ENCODE measurements at places on chromosomes 1 and 21. TPM values are rescaled to one million over a fixed set of nuclear protein-coding genes. Genes with fewer than 3 reads are reported as not detected.

TMEM125 gene
- not detected for total RNA-seq

PLA2G2D gene
- not detected for total RNA-seq

GUCA2B gene
- total RNA-seq: not detected

SPRR4 gene
- not detected for total RNA-seq

SPRR5 gene
- total RNA-seq: not detected

INAVA gene
- not detected for total RNA-seq

EVA1B gene
- 276 TPM for total RNA-seq

TSPEAR gene
- not detected for total RNA-seq

COL18A1 gene
- 429 TPM for total RNA-seq

C1orf146 gene
- total RNA-seq: not detected

LHX8 gene
- not detected for total RNA-seq

SH2D5 gene
- 0.59 TPM for total RNA-seq

KRTAP21-2 gene
- not detected for total RNA-seq

MYBPHL gene
- not detected for total RNA-seq

FAM177B gene
- total RNA-seq: not detected

KTI12 gene
- total RNA-seq: 9.9 TPM

PGLYRP4 gene
- total RNA-seq: not detected

SPATA45 gene
- total RNA-seq: not detected

FAM72A gene
- 2.3 TPM for total RNA-seq

PDE9A gene
- total RNA-seq: 0.54 TPM

SYCP1 gene
- total RNA-seq: not detected

LRRC53 gene
- not detected for total RNA-seq

GPR25 gene
- not detected for total RNA-seq

ITLN1 gene
- total RNA-seq: 0.37 TPM

UTS2 gene
- total RNA-seq: not detected

COL9A2 gene
- total RNA-seq: 1.1 TPM

NECTIN4 gene
- not detected for total RNA-seq

OR2G6 gene
- total RNA-seq: not detected

BNIPL gene
- not detected for total RNA-seq

MFAP2 gene
- 85.2 TPM for total RNA-seq

PGLYRP3 gene
- total RNA-seq: not detected

GPR161 gene
- total RNA-seq: 5.7 TPM

SLC30A10 gene
- not detected for total RNA-seq

ESPN gene
- total RNA-seq: not detected

CLDN17 gene
- total RNA-seq: not detected

CELA2A gene
- not detected for total RNA-seq

HFM1 gene
- total RNA-seq: 0.05 TPM

PCBP3 gene
- 14.5 TPM for total RNA-seq

ANGPTL7 gene
- total RNA-seq: 0.34 TPM

MCOLN2 gene
- total RNA-seq: 0.20 TPM

FCGR2B gene
- not detected for total RNA-seq

F13B gene
- total RNA-seq: not detected

NBPF4 gene
- total RNA-seq: not detected

GRIK3 gene
- total RNA-seq: not detected

CXADR gene
- 4.4 TPM for total RNA-seq

TMCO4 gene
- total RNA-seq: 16.8 TPM

HSD3B2 gene
- total RNA-seq: not detected

OR10J1 gene
- total RNA-seq: not detected

NES gene
- 30.6 TPM for total RNA-seq

ETV3L gene
- total RNA-seq: not detected

BACH1 gene
- total RNA-seq: 48.4 TPM

STRIP1 gene
- 31.8 TPM for total RNA-seq

IFI44L gene
- 21.1 TPM for total RNA-seq

MPL gene
- total RNA-seq: not detected
